Endothelial cell of coronary artery (primary cell): ENCODE measurements at places on chromosomes 7 and 10. TPM values are rescaled to one million over a fixed set of nuclear protein-coding genes. Genes with fewer than 3 reads are reported as not detected.

Gene AGAP4
- total RNA-seq: 4.0 and 4.5 TPM in 2 replicates

Gene NACAD
- 0.18 and 1.0 TPM in 2 replicates for total RNA-seq

Gene FGF8
- total RNA-seq: not detected in 2 replicates

Gene MNX1
- total RNA-seq: not detected in 2 replicates

Gene AGR2
- total RNA-seq: not detected in 2 replicates

Gene CPN1
- total RNA-seq: not detected in 2 replicates

Gene PTN
- 0.27 and 0.56 TPM in 2 replicates for total RNA-seq

Gene EBLN1
- total RNA-seq: not detected in 2 replicates
